ENCODE measurements at places on chromosomes 3 and 15. TPM values are rescaled to one million over a fixed set of nuclear protein-coding genes. Genes with fewer than 3 reads are reported as not detected.

Gene SAMD7
- total RNA-seq: not detected

Gene IQCF5
- not detected for total RNA-seq

Gene MAPKAPK3
- total RNA-seq: 23.7 TPM

Gene IQGAP1
- total RNA-seq: 297 TPM

Gene GOLGA6L10
- 0.23 TPM for total RNA-seq

Gene GPD1L
- 48.4 TPM for total RNA-seq

Gene KLHL40
- not detected for total RNA-seq

Gene CRABP1
- not detected for total RNA-seq

Gene CRYGS
- total RNA-seq: 3.0 TPM

Gene RPL39L
- total RNA-seq: 10.5 TPM

- H3K4me3 ChIP-seq: no peak overlapping the region
- no peaks in the 10 kb centered on the region for H3K4me1 ChIP-seq
- H3K27me3 ChIP-seq: no peaks in the 10 kb centered on the region
- no peak for DNase-seq
- no peaks in the 10 kb centered on the region for H3K36me3 ChIP-seq
These were observed 38.3 kb downstream of the CPN2 start for GRCh38 chr3:194312743-194313281.

DNA sequence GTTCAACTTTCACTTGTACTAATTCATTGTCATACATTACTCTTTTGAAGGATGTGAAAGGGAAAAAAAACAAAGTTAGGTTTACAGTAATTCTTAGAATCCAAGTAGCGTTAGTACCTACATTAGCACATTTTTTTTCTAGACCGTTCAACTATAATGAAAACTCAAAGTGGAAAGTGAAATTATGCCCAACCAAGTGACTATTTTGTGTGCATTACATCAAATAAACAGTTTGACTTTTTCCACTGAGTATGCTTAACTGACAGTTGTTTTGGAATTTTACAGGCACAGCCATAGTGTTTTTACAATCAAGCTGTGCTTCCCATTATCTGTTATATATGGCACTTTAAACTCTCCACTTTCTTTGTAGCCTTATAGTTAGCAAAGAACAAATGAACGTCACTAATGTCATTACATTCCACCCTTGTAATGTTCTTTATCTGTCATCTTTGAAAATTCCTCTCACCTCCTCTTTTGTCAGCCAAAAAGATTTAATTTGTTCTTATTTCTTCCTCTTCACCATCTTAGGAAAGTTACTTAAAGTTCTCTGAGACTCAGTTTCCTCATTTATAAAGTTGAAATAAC, 142.3 kb upstream of the SOX2 start:
- DNase-seq: no peak
- H3K36me3 ChIP-seq: no peaks in the 10 kb centered on the region
- H3K27me3 ChIP-seq: no peaks in the 10 kb centered on the region
- H3K27ac ChIP-seq: no peak overlapping the region
- no peaks in the 10 kb centered on the region for H3K4me1 ChIP-seq

- no peak overlapping the region for H3K27ac ChIP-seq
- no peaks in the 10 kb centered on the region for H3K36me3 ChIP-seq
- no peak for DNase-seq
- H3K4me1 ChIP-seq: no peaks in the 10 kb centered on the region
- no peak overlapping the region for H3K4me3 ChIP-seq
These were observed 274.8 kb upstream of the TRIM42 start for GRCh38 chr3:140403079-140403478.

DNA sequence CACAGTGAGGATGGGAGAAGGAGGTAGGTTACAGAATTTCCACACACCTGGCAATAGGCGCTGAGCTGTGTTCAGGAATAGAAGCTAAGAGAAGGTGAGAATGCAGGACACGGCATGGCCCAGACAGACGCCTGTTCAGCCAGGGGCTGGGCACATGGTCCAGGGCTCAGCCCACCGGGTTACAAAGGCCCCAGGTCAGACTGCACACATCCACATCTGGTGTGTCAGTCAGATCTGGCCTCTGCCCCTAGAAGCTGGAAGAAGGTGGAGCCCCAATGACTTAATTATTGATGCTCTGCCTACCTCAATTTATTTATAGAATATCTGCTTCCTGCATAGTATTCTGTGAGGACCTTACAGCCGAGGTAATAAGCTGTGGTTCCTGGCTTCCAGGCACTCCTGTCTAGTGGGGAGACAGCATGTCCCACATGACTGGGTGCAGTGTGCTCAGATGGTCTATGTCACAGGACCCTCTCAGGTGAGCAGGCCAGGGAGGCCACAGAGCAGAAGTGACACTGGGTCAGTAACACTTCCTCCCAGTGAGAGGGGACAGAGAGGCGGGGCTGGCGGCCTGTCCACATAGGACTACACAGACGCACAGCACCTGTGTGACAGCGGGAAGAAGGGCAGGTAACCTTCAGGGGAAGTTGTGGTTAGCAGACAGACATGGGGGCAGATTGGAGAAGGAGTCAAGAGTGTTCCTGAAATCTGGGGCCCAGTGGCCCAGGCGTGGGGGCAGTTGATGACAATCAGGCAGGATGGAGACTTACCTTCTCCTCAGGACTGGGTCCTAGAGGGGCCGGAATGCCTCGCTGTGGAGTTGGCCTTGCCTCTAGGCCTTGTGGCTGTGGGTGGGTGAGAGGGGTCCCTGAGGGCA, 38.6 kb upstream of the PLXNA1 start:
- H3K27me3 ChIP-seq: no peaks in the 10 kb centered on the region
- peak; percentile 33 for DNase-seq
- no peak overlapping the region for H3K27ac ChIP-seq
- no peaks in the 10 kb centered on the region for H3K36me3 ChIP-seq
- no peak overlapping the region for H3K4me3 ChIP-seq

GRCh38 chr3:43389388-43390254, 103.3 kb downstream of the SNRK start:
- H3K4me1 ChIP-seq: no peaks in the 10 kb centered on the region
- no peak for DNase-seq
- no peak overlapping the region for H3K27ac ChIP-seq
- no peak overlapping the region for H3K4me3 ChIP-seq
- no peaks in the 10 kb centered on the region for H3K27me3 ChIP-seq

GRCh38 chr3:12875857-12876836, 34.8 kb upstream of the RPL32 start:
- no peaks in the 10 kb centered on the region for H3K4me1 ChIP-seq
- no peak for DNase-seq
- no peak overlapping the region for H3K4me3 ChIP-seq
- no peak overlapping the region for H3K27ac ChIP-seq
- H3K27me3 ChIP-seq: no peaks in the 10 kb centered on the region

DNA sequence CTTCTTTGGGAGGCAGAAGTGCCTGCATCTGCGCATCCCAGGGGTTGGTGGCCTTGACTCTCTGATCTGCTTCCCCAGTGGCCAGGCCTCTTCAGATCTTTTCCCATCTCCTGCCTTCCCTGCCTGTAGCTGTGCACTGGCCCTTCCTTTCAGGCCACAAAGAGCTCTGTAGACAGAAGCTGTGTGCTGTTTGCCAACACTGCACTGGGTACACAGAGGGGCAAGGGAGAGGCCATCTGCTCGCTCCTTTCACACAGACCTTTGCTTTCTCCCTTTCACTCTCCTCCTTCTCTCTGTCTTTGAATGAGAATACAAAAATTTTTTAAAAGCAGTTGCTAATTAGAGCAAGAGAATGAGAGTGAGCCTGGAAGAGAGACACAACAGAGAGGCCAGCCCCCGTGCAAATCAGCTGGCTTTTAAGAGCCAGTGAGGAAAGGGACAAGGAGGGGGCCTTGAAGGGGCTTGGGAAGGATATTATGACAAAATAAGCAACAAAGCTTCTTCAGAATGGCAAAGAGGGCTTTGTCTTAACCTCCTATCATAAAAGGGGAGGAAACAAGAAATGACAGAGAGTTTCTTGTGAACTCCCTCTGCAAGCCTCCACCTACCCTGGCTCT, 170.9 kb downstream of the EPHB1 start:
- no peak overlapping the region for H3K4me3 ChIP-seq
- H3K4me1 ChIP-seq: no peaks in the 10 kb centered on the region
- H3K27me3 ChIP-seq: no peaks in the 10 kb centered on the region
- H3K36me3 ChIP-seq: no peaks in the 10 kb centered on the region
- no peak for DNase-seq
- no peak overlapping the region for H3K27ac ChIP-seq

DNA sequence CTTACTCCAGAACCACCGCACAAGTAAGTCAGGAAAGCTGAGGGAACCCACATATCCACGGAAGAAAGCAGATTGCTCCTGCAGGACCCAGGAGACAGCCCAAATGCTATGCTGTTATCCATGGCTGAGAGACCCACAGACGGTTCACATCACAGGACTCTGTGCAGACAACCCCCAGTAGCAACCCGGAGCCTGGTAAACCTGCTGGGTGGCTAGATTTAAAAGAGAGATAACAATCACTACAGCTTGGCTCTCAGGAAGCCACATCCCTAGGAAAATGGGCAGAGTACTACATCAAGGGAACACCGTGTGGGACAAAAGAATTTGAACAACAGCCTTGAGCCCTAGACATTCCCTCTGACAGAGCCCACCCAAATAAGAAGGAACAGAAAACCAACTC, 13.8 kb upstream of the TRIM42 start:
- H3K4me1 ChIP-seq: no peaks in the 10 kb centered on the region
- no peaks in the 10 kb centered on the region for H3K36me3 ChIP-seq
- no peaks in the 10 kb centered on the region for H3K27me3 ChIP-seq

DNA sequence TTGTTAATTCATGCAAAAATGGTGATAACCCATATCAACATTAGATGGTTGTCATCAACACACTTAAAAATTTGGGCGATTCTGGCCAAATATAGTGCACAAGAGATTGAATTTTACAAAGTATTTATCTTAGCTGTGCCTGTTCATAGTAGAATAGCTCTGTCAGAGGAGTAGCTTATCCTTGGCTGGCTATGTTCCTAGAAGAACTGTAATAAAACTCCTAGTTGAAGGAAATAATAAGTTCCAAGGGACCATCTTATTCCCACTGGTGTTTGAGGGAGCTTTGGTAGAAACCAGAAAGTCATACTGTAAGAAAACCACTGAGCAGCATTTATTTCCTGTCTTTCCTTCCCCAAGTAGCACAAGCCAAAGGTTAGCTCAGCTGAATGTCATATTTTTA, 201.8 kb downstream of the GRM7 start:
- no peak overlapping the region for H3K27ac ChIP-seq
- no peaks in the 10 kb centered on the region for H3K36me3 ChIP-seq
- no peak overlapping the region for H3K4me3 ChIP-seq

DNA sequence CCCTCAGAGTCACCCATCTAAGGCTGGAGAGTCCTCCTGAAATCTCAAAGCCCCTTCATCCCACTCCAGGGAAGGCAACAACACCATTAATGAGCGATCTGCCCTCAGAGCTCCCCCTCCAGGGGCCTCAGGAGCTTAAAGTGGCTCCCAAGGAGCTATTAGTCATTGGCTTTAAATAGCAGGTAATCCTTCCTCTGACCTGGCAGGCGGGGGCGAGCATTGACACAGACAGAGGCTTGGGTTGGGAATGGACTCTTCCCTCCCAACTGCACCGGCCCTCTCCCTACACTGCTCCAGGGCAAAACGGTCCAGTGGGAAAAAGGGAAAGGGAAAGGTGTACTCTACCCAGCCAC, 1.4 kb downstream of the MFGE8 start:
- peak overlapping the region; percentile 81 for H3K4me3 ChIP-seq
- peak; percentile 62 for DNase-seq
- H3K27me3 ChIP-seq: no peaks in the 10 kb centered on the region
- H3K27ac ChIP-seq: peak overlapping the region; percentile 80

- no peaks in the 10 kb centered on the region for H3K27me3 ChIP-seq
- no peak overlapping the region for H3K27ac ChIP-seq
- no peak for DNase-seq
- H3K36me3 ChIP-seq: no peaks in the 10 kb centered on the region
These were observed 616.1 kb upstream of the ALCAM start for GRCh38 chr3:104750581-104750980.

DNA sequence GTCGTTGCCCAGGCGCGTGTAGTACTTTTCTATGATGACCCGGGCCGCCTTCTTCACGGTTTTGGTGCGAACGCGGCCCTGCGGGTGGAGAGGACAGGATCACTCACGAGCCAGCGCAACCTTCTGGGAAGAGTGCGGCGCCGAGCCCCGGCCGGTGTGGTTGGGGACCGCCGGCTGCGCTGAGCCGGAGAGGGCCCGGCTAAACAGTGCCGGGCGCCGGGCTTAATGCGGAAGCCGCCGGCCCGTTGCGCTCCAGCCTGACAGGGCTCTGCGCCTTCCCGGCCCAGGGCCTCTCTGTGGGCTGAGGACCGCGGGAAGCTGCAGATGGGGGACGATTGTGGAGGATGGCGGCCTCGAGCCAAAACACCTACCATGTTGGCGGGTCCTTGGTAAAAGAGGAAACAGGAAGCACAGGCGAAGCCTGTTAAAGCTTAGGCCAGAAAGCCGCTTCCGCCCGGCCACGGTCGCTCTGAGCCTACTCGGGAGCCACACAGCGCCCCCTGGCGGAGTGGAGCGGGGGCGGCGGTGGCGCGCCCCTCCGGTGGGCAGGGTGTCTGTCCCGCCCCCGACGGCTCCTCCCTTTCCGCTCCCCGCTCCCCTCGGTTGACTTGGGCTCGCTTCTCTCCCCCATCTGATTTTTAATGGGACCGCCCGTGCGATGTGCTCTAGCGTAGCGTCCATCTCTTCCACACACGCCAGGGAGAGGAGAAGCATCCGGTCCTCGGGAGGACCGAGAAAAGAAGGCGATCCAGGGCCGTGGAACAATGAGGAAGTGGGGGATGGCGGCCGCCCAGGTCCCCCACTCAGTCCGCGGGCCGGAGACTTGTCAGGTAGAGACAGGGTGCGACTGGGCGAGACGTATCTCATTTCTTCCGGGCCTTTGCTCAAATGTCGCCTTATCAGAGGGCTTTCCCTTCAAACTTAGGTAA, at the start of gene RPS17:
RPS17 (minus strand) TSS at position 403 of the 929 bp plus-strand sequence; CDS start at position 374, 29 bp downstream.
- peaks cover 6% of the 10 kb centered on the region for H3K36me3 ChIP-seq
- DNase-seq: peak; percentile 97
- peak within 1 kb of the TSS; percentile 88 for H3K4me3 ChIP-seq

GRCh38 chr3:9978710-9979305, 7.8 kb downstream of the EMC3 start:
- no peaks in the 10 kb centered on the region for H3K36me3 ChIP-seq
- H3K27me3 ChIP-seq: no peaks in the 10 kb centered on the region
- H3K4me3 ChIP-seq: no peak overlapping the region
- no peak overlapping the region for H3K27ac ChIP-seq

DNA sequence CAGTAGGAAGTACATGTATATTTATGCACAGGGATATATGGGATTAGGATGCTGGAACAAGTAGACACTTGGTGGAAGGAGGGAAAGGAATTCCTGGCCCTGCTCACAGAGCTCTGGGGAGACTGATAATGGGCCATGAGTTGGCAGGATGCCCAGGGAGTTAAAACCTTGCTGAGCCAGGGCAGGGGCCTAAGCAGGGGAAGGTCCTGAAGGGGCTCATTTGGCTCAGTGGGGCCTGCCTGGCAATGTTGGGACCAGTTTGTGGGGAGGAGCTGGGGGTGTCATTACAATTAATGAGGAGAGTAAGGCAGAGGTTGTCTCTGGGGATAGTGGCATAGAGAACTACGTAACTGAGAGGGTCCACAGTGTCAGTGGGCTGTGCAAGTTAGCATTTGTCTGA, 124.2 kb upstream of the ADPGK start:
- no peaks in the 10 kb centered on the region for H3K27me3 ChIP-seq
- no peak for DNase-seq
